ENCODE measurements at places on chromosomes 11 and 22.

- DNase-seq, result peak; percentile 98
Measured at GRCh38 chr11:33912405-33913361, 20.8 kb upstream of the LMO2 start.

DNA sequence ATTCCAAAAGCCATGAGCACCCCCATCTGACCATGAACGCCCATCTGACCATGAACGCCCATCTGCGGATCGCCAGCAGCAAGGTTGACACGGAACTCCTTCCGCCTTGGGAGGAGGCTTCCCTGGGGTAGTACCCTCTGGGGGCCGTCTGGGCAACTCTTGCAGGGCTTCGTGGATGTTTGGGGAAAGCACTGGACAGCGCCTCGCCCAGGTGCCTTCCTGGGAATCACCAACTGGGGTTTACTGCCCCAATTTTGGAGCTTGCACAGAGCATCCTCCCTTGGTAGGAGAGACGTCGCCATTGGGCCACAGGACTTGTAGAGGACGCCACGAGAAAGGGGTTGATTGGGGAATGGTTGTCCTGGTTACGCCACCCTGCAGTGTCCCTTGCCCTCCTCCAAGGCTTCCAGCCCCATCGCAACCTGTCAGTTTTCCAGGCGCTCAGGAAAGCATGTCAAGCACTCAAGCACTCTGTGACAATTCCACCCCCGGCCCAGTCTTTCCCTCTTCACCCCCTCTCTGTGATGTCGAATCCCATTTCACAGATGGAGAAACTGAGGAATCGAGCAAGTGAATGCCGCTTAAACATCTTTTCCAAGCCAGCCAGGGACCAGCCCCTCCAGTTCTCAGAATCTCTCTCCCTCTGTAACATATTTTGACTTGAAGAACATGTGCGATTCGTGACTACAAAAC lies 914 bp upstream of the PRDM11 start:
- DNase-seq, result no peak

GRCh38 chr11:113474362-113475159 lies 637 bp downstream of the DRD2 start:
- DNase-seq, result no peak

- DNase-seq, result no peak
Measured at GRCh38 chr22:27310966-27311697, 490.4 kb downstream of the MN1 start.
